ENCODE measurements at places on chromosomes 12 and 14.

- no peak for DNase-seq
Measured at GRCh38 chr12:56804169-56804568, 41.0 kb downstream of the HSD17B6 start.

DNA sequence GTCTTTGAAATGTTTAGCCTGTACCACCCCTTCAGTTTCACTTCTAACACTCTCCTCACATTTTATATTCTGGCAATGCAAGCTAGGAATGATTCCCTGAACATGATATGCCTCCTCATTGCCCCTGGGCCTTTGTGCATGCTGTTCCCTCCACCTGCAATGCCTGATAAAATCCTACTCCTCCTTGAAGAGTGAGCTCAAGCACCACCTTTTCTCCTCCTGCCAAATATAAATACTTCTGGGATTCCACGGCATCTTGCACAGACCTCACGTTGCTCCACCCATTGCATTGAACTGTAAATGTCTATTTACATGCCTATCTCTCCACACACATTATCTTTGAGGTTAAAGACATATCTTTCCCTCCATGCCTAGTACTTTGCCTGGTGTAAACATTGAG lies 21.1 kb downstream of the NKX2-1 start:
- DNase-seq = no peak

- no peak for DNase-seq
Measured at GRCh38 chr14:24261969-24262327, 1.0 kb downstream of the TGM1 start.

DNA sequence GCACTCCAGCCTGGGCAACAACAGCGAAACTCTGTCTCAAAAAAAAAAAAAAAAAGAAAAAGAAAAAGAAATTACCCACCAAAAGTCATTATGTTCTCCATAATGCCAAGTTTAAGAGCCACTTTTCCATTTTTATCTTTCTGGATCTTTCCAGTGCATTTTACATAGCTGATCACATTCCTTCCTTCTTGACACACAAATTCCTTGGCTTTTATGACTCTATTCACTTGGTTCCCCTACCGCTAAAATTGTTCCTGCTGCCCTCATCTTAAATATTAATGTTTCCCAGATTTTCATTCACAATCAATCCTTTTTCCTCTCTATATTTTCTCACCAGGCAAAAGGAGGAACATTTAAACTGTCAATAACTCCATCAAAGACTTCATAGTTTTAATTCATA lies 20.2 kb downstream of the KLHL28 start:
- no peak for DNase-seq

- DNase-seq = no peak
Measured at GRCh38 chr14:99619835-99620834, 16.1 kb upstream of the CCDC85C start.

- no peak for DNase-seq
Measured at GRCh38 chr12:45075587-45076282, 24.8 kb upstream of the DBX2 start.

DNA sequence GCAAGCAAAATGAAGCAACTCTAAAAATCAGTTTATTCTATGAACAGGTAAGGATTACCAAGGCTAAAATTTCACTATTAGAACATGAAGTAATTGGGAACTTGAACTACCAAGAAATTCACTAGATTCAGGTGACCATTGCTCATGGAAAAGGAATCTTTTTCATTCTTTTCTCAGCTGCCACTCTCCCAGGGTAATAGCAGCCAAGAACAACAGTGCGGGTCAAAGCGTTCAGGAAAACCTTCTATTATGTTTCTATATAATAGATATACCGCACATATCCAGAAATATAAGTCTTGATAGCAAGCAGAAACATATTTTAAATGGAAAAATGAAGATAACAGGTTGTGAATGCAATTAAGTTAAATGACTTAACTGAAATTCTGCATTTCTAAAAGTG lies 125.6 kb downstream of the NELL2 start:
- DNase-seq = no peak

DNA sequence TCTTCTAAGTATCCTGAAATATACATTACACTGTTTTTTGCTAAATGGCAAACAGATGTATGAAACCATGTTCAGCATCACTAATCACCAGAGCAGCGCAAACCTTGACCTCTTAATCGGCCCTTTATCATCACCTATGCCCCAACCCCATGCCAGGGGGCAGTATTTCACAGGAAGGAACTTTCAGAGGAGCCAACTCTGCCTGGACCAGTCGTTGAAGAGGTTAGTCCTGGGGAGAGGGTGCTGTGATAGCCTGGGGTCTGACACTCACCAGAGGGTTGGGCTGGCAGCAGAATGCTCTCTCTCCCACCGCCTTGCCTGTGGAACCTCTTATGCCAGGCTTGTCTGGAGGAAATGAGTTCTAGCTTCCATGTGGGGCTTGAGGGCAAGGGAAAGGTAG lies 411.7 kb downstream of the TMEM117 start:
- DNase-seq = no peak

- DNase-seq = no peak
Measured at GRCh38 chr12:19709889-19710288, 270.6 kb downstream of the AEBP2 start.

GRCh38 chr12:126247936-126248335 lies 1182.7 kb downstream of the AACS start:
- DNase-seq = no peak

- DNase-seq = no peak
Measured at GRCh38 chr14:71720978-71721624, 211.1 kb upstream of the RGS6 start.

- DNase-seq = no peak
Measured at GRCh38 chr14:28298156-28298555, 468.4 kb upstream of the FOXG1 start.

DNA sequence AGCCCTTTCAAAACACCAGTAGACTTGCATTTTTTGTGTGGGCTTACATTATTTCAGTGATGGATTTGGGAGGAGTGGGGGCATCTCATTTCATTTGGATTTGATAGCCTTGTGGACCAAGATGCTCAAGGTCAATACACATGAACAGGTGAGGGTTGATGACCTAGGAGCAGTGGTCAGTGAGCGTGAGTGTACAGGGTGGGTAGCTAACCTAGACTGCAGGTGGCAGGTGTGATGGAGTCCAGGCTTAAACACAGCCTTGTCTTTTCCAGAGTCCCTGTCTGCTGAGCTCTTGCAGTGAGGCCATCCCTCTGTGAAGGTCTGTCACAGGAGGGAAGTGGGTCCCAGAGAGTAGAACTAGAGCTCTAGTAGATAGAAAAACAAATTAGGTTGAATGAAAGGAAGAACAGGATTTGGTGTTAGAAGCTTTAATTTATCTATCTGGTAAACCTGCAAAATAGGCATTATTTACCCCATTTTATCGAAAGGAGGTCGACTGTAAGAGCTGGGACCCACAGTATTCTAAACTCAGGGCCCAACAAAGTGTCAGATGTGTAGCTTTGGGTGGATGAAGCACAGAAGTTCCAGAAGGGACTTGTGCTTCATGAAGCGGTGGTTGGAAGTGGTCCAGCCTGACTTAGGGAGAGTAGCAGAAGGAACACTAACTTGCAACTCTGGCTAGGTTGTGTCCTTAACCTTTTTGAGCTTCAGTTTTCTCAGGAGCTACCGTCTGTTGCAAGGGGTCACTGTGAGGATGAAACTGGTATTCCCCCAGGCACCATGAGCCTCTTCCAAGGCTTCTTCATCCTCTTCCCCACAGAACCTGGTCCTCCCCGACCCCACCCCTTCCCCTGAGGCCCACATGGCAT lies 18.2 kb downstream of the RPS6KL1 start:
- no peak for DNase-seq

DNA sequence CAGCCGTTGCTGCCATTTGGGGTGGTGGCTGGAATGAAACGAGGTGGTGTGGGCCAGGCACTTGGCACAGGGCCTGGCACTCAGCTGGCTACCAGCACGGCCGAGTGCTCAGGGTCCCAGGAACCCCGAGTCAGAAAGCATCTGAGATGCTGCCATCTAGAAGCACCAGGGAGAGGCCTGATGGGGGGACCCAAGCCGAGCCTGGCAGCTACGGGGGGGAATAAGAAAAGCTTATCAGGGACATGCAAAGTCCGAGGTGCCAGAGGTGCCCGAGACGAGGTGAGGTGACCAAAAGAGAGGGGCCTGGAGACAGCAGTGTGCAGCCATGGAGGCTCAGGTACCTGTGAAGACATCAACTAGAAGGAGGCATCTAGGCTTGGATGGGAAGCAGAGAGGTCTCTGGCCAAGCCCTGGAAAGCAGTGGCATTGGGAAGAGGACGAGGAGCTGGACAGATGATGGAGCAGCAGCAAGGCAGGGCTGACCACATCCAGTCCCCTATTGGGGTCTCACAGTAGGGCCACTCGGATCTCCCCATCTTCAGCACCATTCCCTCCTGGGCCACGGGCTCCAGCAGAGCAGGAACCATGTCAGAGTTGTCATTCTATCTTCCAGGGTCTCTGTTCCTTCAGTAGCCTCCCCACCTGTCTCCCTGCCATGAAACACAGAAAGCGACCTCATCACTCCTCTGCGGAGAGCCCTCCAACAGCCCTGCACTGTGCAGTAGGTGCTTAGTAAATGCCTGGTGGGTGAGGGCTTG lies 59.3 kb upstream of the DIO3 start:
- no peak for DNase-seq

- no peak for DNase-seq
Measured at GRCh38 chr12:127237151-127237550, 1029.8 kb upstream of the TMEM132C start.

GRCh38 chr12:9933958-9934357 lies 1.8 kb upstream of the CLEC2A start:
- no peak for DNase-seq

GRCh38 chr14:93286212-93286890 lies 46.5 kb downstream of the BTBD7 start:
- no peak for DNase-seq

GRCh38 chr14:74368441-74368840 lies 20.2 kb downstream of the VRTN start:
- DNase-seq = no peak

- DNase-seq = no peak
Measured at GRCh38 chr14:31445703-31446102, 11.6 kb downstream of the DTD2 start.

DNA sequence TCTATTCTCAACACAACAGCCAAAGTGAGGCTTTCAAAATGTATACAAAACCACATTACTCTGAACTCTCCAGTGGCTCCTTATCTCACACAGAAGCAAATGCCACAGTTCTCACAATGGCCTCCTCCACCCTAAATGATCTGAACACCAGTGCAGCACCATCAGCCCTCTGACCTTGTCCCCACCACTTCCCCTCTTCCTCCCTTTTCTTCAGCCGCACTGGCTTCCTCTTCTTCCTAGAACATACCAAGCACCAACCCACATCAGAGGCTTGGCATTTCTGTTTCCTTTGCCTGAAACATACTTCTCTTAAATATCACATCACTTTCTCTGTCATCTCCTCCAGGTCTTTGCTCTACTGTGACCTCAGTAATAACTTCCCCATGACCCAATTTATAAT lies 66.3 kb downstream of the GPR135 start:
- no peak for DNase-seq
